Activated gamma-delta T cell (primary cell): ENCODE measurements at places on chromosomes 5 and 9.

- DNase-seq = no peak
Observed at GRCh38 chr9:136381311-136381710, 7.8 kb upstream of the CARD9 start.

DNA sequence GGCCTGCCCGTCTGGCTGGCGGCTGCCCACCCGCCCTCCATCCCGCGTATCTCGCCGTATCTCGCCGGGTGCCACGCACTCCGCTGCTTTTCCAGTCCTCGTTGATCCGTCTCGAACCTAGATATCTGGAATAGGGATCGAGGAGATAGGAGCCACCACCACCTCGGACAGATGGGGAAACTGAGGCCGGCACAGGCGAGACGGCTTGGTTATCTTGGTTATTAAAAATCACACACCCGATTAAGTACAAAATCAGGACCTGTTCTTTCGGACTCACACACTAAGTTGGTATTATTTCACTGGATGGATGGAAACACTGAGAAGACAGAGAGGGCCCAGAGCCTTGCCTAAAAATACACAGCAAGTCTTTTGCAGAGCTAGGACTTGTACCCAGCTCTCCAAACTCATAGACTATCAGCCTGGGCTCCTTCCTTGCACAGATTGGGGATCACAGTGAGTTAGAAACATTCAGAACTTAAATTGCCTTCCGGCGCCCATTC lies 678 bp downstream of the SLC26A2 start:
- DNase-seq = no peak

- no peak for DNase-seq
Observed at GRCh38 chr5:154933537-154933936, 4.5 kb downstream of the GEMIN5 start.

GRCh38 chr5:135066781-135067180 lies 32.8 kb upstream of the PITX1 start:
- no peak for DNase-seq

DNA sequence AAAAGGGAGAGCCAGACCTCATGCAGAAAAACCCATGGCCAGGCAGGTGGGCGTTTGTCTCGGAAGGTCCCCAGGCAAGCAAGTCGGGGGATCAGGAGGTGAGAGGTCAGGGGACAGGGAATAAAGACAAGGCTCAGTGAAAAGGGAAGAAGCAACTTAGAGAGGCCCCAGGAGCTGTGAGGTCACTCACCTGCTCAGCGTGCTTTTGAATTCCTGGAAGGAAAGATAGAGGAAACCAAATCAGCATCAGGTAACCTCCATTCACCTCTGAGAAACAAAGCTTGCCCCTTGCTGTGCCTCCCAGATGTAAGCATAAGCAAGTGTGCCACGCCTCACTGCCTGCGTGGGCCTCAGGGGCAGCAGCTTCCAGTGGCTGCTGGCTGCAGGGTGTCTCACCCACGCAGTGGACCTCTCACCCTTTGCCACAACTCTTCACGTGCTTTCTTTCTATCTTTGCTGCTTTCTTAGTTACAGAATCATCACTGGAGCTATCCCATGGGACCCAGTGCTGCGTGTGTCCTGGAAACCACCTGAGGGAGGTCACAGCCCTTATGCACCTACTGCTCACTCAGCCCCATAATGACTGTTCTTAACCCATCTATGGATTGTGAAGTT lies 6.0 kb downstream of the TRIM7 start:
- no peak for DNase-seq

- no peak for DNase-seq
Observed at GRCh38 chr9:93668261-93668871, 92.0 kb downstream of the PHF2 start.

DNA sequence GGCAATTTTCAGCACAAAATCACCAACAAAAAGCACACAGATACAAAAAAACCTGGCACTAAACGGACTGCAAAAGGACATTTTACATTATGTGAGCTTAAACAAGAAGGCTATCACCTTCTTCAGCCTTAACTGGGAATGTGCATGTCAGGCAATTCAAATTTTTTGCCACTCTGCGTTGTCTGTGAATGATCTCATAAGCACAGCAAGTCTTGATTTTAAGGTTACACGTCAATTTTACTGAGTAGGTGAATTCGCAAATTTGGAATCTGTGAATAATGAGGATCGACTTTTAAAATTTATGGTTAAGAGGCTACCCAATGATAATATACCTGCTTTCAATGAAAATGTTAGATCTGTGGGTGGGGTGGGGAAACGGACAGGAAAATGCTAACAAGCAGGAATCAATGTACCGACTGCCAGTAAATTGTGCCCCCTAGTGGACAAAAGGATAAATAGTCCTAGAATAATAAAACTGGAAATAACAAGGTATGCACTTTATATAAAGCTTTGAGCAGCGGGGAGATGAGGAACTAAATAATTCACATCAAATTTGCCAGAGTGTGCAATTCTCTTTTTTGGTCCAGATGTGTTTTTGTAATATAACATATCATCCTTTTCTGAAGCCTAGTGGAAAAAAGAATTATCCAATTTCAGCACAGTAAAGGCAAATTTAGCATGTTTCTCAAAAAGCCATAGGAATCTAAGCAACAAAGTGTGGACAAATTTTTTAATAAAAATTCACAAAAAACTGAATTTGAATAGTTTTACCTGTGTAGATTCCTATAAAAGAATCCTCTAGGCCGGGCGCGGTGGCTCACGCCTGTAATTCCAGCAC lies 20.5 kb downstream of the EQTN start:
- no peak for DNase-seq

DNA sequence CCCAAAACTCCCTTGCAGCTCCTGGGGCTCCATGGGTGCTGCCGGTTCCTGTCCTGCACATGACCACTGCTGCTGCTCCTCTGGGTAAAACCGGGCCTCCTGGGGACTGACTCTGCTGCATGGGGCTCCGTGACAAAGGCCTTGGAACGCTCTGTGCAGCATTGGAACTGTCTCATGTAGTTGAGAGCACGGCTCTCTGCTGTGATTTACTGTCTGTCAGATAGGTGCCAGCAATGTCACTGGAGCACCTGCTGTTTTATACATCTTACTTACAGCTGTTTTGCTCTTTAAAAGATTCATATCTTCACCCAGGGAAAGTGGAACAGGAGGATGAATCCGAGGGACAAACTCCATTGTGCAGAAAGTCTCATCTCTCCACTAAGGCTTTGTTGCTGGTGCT lies 138.1 kb downstream of the YIPF5 start:
- no peak for DNase-seq

DNA sequence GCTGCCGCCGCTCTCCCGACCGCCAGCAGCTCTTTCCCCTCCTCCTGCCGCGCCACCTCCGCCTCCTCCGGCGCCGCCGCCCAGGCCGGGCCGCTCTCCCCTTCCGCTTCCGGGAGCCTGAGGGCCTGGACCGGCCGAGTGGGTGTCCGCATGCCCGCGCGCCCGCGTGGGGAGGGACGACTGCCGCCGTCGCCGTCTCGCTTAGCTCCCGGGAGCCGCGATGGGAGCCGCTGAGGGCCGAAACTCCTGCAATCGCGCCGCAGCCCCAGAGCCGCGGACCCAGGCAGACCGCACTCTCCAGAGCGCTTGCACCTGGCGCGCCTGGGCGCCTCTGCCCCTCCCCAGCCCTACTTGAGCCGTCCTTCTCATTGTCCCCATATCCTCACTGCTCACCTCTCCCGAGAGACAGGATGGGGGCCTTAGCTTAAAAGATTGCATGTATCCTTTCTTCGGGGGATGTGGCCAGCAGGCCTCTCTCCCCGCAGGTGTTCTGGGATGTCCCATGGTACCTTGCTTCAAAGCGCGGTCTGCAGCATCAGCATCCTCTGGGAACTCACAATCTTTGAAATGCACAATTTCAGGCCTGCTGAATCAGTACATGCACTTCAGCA lies at the start of gene ZDHHC21:
ZDHHC21 (minus strand) TSS at position 182 of the 611 bp plus-strand sequence. CDS start 19,092 bp downstream, outside the sequence.
- DNase-seq = peak; percentile 42

GRCh38 chr5:57476601-57477056 lies 6.0 kb downstream of the ACTBL2 start:
- no peak for DNase-seq

GRCh38 chr5:168407211-168407610 lies 79.1 kb upstream of the RARS1 start:
- DNase-seq = no peak

DNA sequence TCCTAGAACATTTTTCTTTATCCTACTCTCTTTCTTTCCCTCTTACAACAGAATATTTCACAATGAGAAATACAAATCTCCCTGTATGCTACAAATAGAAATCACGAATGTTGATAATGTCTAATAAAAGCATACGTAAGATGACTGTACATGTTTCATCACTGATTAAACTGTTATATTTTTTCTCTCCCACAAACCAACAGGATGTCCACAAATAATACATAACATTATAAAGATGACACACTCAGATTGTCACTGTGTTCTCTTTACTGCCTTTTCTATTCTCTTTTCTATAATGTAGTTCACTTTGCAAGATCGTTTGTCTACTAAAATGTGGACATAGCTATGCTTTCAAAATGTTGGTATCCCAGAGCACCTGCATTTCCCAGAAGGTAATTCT lies 90.7 kb upstream of the PARP8 start:
- no peak for DNase-seq

- DNase-seq = no peak
Observed at GRCh38 chr5:171981847-171982246, 24.6 kb downstream of the FBXW11 start.

GRCh38 chr5:41368158-41368557 lies 142.2 kb downstream of the PLCXD3 start:
- DNase-seq = no peak

DNA sequence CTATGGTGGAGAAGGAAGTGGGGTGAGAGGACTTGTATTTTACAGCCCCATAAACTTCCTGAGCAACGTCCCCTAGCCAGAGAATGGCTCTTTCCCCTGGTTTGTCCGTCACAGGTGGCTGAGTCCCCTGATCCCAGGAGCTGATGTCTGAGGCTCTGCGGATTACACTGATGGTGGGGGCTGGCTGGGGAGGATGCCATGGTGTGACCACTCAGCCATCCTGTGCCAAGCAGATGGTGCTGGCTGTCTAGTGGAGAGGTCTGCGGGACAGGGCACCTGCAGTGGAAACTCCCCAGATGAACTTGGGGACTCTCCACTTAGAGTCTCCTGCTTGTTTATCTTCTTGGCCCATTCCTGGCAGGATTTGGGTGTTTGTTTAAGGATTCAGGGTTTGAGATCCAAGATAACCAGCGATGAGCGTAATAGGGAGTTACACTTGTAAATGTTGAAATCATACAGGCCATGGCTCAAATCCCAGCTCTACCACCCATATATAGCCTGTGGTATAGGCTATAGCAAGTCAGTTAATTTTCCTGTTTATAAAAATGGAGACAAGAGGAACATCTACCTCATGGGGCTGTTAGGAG lies 4.7 kb upstream of the PTGS1 start:
- no peak for DNase-seq

DNA sequence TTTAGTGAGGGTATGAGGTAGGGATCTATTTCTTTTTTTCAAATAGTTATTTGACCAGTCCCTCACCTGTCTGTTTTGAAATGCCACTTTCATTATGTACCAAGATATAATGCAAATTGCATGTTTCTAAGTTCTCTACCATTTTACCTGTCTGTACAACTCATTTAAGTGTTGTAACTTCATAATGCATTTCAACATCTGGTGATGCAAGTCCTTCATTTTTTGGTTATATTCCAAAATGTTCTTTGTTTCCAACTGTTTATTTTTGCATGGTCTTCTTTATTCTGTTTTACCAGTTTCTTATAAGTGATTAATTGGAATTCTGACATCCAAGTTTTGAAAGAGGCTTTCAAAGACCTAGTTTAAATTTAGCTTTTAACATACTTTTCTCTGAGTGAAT lies 26.8 kb downstream of the TDRD7 start:
- no peak for DNase-seq

GRCh38 chr5:179405426-179406030 lies 60.3 kb upstream of the ADAMTS2 start:
- DNase-seq = no peak

GRCh38 chr9:106479679-106480078 lies 383.3 kb upstream of the ZNF462 start:
- no peak for DNase-seq

DNA sequence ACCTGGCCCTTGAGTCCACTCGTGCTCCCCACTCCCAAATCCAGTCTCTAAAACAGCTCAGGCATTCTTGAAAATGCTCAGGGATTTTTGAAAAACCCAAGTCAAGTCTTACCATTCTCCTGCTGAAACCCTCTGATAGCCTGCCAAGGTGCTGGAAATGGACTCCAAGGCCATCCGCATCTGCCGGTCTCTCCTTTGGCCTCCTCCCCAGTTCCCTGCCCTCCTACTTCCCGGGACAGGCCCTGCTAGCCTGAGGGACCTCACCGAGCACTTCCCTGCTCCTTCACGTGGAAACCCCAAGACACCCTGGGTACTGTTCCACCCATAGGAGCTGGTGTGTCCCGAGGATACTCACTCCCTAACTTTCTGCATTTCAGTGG lies 49.8 kb upstream of the GADD45G start:
- no peak for DNase-seq

DNA sequence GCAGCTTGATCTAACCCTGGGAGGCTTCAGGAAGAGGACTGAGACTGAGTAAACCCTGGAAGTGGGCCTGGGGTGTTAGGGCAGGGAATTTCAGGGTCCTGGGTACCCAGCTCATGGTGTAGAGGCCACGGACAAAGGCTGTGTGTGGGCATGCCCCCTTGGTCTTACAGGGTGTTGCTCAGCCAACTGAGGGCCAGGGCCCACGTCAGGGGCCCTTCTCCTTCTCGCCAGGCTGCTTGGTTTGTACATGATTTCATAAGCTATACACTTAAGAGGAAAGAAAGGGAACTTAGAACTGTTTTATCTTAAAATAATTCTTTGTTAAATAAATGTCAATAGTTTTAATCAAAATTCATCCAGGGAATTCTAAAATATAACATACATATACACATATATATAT lies 95.4 kb downstream of the TLE4 start:
- no peak for DNase-seq

GRCh38 chr5:95936812-95937397 lies 24.7 kb downstream of the ELL2 start:
- no peak for DNase-seq

- no peak for DNase-seq
Observed at GRCh38 chr5:173027905-173028304, 28.2 kb upstream of the CREBRF start.

GRCh38 chr5:123856766-123857165 lies 344.8 kb downstream of the CSNK1G3 start:
- DNase-seq = no peak

DNA sequence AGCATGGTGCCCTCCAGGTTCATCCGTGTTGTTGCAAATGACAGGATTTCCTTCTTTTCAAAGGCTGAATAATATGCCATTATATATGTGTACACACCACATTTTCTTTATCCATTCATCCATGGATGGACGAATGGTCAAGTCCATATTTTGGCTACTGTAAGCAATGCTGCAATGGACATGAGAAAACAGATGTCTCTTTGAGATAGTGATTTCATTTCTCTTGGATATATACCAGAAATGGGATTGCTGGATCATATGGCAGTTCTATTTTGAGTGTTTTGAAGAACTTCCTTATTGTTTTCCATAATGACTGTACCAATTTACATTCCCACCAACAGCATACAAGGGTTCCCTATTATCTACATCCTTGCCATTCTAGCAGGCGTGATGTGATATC lies 67.9 kb downstream of the TEK start:
- no peak for DNase-seq
